ENCODE measurements at places on chromosomes 2 and 18.
A peak's percentile ranks its signal among the peaks of the same experiment; 100 is the strongest.

DNA sequence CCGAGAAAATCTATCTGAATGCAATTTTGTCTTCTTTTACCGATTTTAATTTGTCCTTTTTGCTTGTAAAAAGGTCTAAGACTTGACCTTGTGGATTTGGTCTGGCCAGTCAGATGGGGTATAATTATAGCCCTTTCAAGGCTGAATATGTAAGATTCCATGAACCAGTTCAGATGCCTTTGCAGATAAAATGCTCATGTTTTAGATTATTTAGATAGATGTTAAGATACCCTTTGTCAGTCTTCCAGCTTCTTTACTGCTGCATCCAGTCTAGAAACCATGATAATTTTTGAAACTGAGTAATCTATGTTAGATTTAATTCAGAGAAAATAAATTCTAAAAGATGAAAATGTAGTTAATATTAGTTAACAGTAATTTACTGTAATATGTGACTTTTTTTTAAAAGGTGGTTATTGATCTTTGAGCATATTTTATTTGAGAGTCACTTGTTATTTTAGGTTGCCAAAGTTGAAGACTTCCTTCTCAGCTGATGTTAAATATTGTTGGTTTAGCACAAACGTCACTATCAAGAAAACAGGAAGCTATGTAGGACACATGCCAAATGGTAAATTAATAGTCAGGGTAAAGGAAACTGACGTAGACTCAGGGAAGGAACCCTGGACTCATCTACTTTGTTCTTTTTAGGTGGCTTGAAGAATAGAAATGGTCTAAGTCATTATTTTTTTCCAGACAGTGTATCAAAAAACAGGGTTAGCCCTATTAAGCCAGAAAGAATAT lies 29.8 kb downstream of the BABAM2 start:
- peak; percentile 60 for DNase-seq

DNA sequence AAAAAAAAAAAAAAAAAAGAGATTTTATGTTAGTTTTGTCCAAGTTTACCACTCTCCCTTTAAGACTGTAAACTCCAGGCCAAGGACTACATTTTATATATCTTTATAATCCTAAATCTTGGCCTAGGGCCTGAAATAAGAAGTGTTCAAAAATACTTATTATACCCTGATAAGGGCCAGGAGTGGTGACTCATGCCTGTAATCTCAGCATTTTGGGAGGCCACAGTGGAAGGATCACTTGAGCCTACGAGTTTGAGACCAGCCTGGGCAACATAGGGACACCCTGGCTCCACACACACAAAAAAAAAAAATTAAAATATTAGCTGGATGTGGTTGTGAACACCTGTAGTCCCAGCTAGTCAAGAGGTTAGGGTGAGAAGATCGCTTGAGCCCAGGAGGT lies 12.7 kb downstream of the TRIP12 start:
- DNase-seq = peak; percentile 45

GRCh38 chr2:191959209-191959608 lies 112.3 kb upstream of the CAVIN2 start:
- DNase-seq = no peak

GRCh38 chr2:159042115-159042850 lies 73.8 kb downstream of the TANC1 start:
- DNase-seq = no peak

- DNase-seq = no peak
These were observed 117.6 kb downstream of the METTL8 start for GRCh38 chr2:171316220-171316619.

- peak; percentile 80 for DNase-seq
These were observed 5.4 kb upstream of the KCNE4 start for GRCh38 chr2:223046470-223047040.

DNA sequence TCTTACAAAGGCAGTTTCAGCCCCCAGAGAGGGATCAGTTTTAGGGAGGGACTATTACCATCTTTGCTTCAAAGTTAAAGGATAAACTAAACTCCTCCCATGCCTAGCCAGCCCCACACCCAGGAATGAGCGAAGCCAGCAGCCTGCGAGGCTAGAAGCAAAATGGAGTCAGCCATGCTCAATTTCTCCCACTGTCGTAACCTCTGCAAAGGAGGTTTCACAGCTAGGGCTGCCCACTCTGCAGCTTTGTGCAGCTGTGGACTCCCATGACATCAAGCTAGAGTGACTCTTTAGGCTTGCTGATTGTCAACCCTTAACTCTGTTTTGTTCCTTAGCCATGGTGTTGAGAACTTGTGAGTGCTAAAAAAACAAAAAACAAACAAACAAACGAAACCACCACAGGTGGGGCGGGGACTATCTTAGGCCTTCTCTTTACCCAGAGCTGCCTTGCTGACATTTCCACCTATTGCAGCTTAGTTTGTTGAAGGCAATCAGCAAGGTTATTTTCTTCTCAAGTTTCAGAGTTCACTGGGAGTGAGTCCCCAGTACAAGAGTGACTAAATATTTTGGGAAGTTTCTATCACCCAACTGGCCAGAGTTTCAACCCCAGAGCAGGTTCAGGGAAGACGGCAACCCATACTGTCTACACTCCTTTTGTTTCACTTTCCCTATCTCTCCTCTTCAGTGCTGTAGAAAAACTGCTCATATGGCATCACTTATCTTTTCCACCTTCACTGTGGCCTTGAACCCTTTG lies 592.1 kb downstream of the XIRP2 start:
- DNase-seq = no peak

DNA sequence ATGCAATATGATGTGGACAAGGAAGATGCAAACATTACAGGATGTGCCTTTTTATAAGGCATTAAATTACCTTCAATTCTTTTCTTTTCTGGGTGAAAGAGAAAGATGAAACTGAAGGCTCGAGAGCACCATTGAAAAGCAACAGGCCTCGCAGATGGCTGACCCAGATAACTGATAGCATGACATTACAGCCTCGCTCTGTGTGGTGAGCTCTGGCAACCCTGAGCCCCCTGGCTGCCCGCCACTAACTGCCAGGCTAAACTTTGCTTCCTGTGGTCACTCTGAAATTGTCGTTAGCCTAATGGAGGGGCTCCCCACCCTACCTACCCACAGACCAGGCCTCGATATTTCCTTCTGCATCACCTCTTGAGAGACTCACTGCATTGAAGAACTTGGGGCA lies 516.8 kb upstream of the FANCL start:
- DNase-seq = no peak

- DNase-seq = peak; percentile 74
These were observed 152.9 kb upstream of the DNMT3A start for GRCh38 chr2:25494616-25495015.

- DNase-seq = peak; percentile 95
These were observed 272.8 kb upstream of the MMADHC start for GRCh38 chr2:149860276-149860921.

DNA sequence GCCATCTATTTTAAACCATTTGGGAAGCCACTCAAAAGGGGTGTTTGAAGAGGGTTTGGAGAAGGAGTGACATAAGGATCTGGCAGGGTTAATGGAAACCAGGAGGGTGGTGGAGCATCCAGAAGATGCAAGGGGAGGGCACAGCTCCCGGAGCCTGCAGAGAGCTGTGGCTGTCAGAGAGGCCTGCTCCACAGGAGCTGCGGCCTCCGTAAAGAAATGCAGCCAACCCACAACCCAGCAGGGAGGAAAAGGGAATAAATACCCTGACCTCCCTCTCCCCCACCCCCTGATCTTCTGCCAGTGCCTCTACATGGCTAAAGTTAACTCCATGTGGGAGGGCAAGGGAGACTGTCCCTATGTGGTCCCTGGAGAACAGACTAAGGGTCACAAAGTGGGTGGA lies 567.1 kb upstream of the POU3F3 start:
- DNase-seq = no peak

DNA sequence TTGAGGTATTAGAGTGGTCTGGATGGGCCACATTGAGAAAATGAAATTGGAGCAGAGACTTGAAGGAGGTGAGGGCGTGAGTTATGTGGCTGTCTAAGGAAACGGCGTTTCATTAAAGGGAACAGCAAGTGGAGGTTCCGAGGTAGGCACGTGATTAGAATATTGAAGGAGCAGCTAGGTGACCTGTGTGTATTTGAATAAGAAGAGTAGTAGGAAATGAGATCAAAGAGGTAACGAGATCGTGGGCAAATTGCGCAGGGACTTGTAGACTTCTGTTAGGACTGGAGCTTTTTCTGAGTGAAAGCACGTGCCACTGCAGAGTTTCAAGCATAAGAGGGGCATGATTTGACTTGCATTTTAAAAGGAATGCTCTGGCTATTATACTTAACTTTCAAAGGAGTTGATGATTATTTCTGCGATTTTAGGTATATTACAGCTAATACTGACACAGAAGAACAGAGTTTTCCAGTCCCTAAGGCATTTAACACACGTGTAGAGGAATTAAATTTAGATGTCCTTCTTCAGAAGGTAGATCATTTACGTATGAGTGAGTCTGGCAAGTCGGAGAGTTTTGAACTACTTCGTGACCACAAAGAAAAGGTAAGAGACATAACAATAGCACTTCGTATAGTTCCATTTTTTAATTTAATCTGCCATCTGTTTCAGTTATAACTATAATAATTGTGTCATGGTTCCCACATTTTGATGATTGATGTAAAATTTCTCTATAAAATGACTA lies 48.7 kb downstream of the RMDN2 start:
- no peak for DNase-seq

DNA sequence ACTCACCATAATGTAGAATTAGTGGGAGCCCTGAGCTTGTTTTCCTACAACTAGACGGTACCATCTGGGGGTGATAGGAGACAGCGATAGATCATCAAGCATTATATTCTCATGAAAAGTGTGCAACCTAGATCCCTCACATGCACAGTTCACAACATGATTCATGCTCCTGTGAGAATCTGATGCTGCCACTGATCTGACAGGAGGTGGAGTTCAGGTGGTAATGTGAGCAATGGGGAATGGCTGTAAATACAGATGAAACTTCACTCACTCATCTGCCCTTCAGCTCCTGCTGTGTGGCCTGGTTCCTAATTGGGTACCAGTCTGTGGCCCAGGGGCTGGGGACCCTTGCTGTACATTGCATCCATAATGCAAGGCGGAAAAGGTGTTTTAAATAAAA lies 60.7 kb downstream of the USP34 start:
- no peak for DNase-seq

- no peak for DNase-seq
These were observed 315.1 kb downstream of the RDH14 start for GRCh38 chr2:18245375-18245774.

GRCh38 chr18:2395427-2396161 lies 175.7 kb downstream of the METTL4 start:
- DNase-seq = no peak

DNA sequence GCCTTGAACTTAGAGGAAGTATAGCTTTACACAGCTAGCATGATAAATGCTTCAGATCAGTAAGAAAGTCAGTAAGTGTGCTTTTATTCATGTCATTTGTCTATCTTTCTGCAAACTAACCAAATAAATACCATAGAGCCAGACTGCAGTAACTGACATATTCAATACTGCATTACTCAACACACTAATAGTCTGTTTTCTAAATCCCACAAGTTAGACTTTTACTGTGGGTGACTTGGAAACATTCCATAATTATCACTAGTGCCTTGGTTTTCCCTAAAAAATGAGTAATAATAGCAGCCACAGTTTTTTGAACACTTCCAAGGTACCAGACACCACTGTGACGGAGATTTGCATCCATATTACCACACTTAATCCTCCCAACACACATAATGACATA lies 33.0 kb downstream of the ACVR1 start:
- DNase-seq = no peak

GRCh38 chr2:173205375-173205774 lies 129.7 kb downstream of the MAP3K20 start:
- DNase-seq = peak; percentile 22

Measured in EH (cell line).